CD4-positive, alpha-beta T cell treated with Interferon gamma for 1 hour (primary cell): ENCODE measurements at places on chromosomes 7 and 10.
A peak's percentile ranks its signal among the peaks of the same experiment; 100 is the strongest.

- no peak for DNase-seq
These were observed 17.6 kb upstream of the EXOC6 start for GRCh38 chr10:92830478-92831389.

DNA sequence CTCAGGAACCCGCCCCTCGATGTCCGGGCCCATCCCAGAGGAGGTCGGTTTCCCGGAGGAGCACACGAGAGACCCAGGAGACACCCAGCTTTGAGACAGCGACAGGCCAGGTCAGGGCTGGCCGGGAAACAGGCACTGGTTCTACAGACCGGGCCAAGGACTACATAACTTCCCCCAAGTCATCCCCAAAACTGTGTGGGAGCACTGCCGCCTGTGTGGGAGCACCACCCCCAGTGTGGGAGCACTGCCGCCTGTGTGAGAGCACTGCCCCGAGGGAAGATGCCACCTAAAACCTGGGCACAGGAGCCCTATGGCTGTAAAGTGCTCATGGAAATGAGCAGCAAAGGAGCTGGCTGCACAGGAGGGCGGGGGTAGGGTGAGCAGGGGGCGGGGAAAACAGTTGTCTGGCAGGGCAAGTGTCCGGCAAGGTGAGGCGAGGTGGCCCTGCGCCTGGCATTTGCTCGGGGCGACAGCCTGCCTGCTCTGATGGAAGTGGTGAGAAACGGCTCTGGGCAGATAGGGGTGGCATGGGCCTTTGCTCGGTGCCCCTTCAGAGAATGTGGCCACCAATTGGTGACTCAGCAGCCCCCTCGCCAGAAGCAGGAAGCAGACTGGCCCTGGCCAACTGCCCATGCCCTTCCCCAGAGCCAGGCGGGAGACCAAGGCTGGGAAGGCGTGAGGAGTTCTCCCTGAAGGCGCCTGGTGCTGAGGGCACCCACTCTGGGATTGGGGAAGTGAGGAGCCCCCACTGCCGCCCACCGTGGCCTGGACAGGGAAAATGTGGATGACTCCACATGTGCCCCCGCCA, 26.2 kb downstream of the PAPOLB start:
- no peak for DNase-seq

DNA sequence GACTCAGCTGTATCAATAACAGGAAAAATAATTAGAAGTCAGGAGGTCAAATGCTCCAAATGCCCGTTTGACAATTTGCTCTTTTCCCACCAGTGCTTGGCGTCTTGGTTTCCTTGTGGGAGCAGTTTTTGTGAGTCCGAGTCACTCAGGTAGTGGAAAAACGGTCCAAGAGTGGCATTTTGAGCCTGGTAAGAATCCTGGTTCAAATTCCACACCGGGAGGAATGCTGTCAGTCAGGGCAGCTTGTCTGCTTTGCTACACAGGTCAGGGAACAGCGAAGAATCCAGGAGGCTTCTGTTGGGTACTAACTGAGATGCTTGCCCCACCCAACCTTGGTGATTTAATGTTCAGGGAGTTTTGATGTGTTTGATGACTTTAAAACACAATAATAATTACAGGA, 209.5 kb downstream of the HERPUD2 start:
- DNase-seq, result no peak

DNA sequence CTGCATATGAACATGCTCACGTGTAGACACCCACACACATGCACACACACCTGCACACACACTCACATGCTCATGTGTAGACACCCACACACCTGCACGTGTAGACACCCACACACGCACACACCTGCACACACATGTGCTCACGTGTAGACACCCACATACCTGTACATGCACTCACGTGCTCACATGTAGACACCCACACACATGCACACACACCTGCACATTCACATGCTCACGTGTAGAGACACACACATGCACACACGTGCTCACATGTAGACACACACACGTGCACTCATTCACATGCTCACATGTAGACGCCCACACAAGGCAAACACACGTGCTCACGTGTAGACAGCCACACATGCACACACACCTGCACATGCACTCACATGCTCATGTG, 275.8 kb downstream of the PTPRN2 start:
- DNase-seq, result no peak

DNA sequence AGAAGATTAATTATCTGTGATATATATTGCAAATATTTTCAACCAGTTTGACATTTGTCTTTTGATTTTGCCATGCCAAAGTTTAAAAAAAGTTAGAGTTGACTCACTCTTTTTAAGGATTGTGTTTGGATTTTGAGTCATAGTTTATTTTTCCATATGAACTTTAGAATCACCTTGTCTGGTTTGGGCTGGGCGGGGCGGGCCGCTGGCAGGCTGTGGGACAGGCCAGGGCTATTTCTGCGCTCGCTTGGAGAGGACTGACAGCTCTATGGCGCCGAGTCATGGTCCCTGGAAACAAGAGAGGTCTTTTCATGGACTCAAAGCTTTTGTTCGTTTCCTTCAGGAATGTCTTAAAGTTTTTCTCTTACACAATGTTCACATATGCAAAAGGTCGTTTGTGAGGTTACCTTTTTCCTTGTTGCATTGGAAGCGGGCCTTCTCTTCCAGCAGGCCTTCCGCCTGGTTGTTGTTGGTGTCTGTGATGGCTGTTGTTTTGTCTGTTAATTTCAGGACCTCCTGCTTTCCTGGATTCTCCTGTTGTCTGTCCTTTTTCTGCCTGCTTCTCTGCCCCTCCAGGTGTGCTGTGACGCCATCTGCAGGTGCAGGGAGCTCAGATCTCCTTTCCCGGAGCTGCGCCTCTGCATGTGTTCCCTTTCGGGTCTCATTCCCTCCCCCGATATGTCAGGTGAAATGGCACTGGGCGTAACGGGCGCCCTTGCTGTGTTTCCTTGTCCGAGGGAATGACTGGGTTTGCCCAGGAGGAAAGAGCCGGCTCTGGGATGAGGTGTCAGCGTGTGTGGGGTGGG, 53.8 kb downstream of the INPP5A start:
- no peak for DNase-seq

- no peak for DNase-seq
These were observed 18.7 kb downstream of the GRID1 start for GRCh38 chr10:86347856-86348255.

DNA sequence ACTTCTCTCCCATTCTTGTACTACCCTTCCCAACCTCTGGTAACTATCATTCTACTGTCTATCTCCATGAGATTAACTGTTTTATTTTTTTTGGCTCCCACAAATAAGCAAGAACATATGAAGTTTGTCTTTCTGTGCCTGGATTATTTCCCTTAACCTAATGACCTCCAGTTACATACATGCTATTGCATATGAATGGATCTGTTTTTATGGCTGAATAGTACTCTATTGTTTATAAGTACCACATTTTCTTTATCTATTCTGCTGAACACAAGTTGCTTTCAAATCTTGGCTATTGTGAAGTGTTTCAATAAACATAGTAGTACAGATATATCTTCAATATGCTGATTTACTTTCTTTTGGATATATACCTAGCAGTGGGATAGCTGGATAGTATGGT, 376.6 kb upstream of the KCND2 start:
- no peak for DNase-seq

- DNase-seq, result no peak
These were observed 5.2 kb upstream of the JMJD1C start for GRCh38 chr10:63470928-63471327.

DNA sequence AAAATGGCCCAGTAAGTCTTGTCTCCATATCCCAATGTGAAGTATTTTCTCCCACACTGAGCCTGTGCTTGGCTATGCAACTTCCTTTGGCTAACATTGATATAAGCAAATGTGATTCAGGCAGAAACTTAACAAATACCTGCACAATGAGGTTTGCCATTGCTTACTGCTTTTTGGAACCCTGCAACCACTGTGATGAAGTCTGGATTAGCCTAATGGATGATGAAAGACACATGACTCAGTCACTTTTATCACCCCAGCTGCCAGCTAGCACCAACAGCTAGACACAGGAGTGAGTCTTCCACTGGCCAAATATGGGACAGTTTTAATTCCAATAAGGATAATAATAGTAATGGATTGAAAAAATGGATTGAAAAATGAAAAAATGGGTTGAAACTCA, 854.5 kb downstream of the GRM8 start:
- no peak for DNase-seq

GRCh38 chr7:159049266-159050025, 95.2 kb downstream of the VIPR2 start:
- DNase-seq, result no peak

- no peak for DNase-seq
These were observed 96.7 kb downstream of the ZRANB1 start for GRCh38 chr10:125038637-125039036.

DNA sequence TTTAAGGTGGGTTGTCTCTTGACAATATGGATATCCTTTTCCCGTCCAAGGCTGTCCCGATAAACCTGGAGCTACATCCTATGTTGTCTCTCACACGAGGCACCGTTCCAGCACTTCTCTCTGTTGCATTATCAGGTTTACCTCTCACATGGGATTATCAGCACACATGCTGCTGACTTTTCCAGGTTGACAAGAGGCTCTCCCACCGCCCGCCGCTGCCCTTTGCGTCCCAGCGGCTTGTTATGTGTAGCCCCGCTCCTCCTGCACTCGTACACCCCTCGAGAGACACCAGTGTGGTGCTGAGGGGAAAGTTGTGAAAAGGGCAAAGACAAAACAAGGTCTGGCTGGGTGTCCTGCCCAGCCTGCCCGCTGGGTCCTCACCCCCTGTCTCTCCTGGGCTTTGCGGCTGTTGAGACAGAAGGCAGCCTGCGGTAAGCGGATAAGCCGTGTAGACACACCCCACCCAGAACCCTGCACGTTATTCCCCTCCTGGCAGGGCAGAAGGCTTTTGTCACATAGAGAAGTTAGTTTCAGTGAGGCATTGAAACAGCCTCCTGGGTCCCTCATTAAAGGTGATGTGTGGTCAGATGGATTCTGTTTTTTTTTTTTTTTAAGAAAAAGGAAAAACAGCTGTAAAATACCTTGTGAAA, 38.7 kb downstream of the UBE3C start:
- DNase-seq, result no peak

DNA sequence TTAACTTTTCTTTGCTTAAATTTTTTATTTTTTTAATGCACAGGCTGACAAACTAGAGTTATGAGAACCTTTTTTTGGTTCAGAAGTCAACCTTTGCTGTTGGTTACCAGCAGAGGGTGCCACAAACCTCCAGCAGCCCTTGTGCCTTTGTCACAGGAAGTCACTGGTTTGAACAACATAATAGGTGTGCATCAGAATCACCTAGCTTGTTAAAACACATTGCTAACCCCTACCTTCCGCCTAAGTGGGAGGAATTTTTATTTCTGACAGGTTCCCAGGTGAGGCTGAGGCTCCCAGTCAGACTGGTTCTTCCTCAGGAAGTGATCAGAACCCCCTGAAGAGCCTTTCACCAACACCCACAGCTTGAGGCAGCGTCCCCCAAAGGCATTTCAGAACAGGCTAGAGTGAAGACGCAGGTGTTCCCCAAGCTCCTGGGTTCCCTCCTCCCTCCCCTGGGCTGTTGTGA, 22.6 kb upstream of the VDAC2 start:
- DNase-seq, result peak; percentile 74

DNA sequence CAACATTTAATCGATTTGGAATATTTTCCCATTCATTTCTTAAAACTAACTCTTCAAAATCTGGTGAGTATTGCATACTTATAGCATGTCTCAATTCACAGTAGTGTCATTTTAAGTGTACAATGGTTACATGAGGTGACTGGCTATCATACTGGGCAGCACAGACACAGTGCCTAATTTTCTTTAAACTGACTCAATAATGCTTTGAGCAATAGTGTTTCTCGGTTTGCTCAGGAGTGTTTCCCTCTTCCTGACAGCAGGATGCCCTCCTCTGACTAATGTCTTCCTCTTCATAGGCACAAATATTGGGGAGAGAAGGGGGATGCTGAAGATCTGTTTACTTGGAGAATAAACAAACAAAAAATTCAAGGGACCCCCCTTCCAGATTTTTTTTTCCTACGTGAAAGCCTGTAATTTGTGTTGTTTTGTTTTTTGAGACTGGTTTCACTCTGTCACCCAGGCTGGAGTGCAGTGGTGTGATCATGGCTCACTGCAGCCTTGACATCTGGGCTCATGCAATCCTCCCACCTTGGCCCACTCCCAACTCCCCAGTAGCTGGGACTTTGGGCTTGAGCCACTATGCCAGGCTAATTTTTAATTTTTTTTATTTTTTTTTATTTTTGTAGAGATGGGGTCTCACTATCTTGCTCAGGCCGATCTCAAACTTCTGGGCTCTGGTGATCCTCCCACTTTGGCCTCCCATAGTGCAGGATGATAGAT, 2.2 kb downstream of the MRC1 start:
- DNase-seq, result no peak

GRCh38 chr7:979151-979550, 3.8 kb upstream of the COX19 start:
- no peak for DNase-seq

- no peak for DNase-seq
These were observed 428.3 kb downstream of the TNS3 start for GRCh38 chr7:47153576-47153975.

- DNase-seq, result no peak
These were observed 11.6 kb downstream of the CRPPA start for GRCh38 chr7:16409777-16410176.

DNA sequence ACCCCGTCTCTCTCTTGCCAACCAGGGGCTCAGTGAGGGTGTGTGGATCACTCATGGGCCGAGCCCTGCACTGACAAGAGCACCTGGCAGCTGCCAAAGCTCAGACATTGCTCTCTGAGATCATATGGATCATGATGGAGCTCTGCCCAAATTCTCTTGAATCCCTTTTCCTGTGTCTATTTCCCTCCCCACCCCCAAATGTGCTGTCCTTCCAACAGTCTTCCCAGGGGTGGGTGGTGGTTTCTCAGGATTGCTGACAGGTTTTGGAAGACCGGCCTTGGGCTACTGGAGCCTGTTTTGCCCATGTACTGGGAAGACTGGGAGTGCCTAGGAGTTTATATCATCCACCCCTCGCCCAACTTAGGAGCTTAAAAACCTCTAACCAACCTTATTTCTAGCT, 10.5 kb downstream of the ARHGAP22 start:
- DNase-seq, result no peak

DNA sequence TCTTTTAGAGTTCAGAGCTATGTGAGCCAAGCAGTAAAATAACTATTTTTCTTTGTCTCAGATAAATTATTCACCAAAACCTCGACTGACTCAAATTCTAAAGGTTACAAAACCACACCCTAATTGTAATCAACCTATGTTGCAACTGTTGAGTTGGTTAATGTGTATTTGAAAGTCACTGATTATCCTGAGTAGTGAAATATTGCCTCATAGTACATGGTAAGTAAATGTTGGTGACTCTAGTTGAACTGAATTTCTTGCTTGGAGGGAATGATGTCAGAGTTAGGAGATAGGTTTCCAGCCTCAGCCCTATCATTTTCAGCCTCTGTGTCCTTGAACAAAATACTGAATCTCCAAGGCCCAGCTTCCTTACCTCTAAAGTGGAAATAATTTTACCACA, 3.0 kb upstream of the CYP2C18 start:
- no peak for DNase-seq

- DNase-seq, result no peak
These were observed 64.3 kb downstream of the ZNF22 start for GRCh38 chr10:45064998-45065397.

GRCh38 chr10:52440612-52441285, 126.7 kb downstream of the DKK1 start:
- DNase-seq, result no peak

- peak; percentile 28 for DNase-seq
These were observed 22.4 kb downstream of the MTURN start for GRCh38 chr7:30157204-30157603.

- no peak for DNase-seq
These were observed 49.0 kb upstream of the MTPN start for GRCh38 chr7:136026209-136026608.

GRCh38 chr10:103333934-103334520, 16.9 kb downstream of the PCGF6 start:
- no peak for DNase-seq

- no peak for DNase-seq
These were observed 12.6 kb upstream of the TBRG4 start for GRCh38 chr7:45123913-45124710.
